ENCODE measurements at places on chromosomes 11 and 22.

DNA sequence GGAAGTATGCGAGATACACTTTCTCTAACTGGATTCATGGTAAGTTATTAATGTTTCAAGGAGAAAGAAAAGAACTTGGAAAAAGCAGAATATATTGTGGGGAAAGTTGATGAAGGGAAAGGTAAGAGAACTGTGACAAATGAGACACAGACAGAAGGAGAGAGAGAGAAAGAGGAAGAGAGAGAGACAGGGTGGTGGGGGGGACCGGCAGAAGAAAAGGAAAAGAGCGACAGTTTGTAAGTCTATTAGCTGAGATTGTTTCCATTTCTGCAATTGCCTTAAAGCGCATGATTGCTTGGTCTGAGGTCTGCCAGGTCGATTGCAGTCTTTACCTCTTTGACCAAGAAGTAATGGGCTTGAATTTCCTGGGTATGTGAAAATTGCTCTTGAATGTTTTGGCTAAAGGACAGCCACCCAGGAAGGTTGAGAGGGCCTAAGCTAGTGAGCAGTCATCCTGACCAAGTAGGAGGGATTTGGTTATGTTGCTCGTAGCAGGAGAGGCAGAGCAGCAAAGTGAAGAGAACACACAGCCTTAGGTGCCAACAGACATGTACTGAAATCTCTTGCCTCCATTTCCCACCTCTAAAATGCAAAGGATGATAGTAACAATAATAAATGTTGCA lies 23.6 kb upstream of the TMA7B start:
- DNase-seq = no peak

DNA sequence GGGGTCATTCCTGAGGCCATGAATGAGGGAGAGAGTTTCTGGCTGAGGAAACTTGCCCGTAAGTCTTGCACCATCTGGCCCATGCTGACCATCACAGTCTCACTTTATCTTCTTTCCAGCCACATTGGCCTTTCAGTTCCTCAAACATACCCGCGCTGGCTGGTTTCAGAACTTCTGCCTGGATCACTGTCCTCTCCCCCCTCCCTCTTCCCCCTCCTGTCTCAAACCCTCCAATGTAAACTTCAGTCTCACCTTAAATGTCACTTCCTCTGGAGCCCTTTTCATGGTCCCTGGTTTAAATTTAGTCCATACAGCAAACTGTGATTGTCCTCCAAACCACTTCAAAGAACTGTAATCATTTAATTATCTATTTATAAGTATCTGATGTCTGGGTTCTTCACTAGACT lies 3.7 kb upstream of the TMEM109 start:
- DNase-seq = no peak

- DNase-seq = no peak
Measured at GRCh38 chr11:69151836-69152235, 3.9 kb upstream of the SMIM38 start.

DNA sequence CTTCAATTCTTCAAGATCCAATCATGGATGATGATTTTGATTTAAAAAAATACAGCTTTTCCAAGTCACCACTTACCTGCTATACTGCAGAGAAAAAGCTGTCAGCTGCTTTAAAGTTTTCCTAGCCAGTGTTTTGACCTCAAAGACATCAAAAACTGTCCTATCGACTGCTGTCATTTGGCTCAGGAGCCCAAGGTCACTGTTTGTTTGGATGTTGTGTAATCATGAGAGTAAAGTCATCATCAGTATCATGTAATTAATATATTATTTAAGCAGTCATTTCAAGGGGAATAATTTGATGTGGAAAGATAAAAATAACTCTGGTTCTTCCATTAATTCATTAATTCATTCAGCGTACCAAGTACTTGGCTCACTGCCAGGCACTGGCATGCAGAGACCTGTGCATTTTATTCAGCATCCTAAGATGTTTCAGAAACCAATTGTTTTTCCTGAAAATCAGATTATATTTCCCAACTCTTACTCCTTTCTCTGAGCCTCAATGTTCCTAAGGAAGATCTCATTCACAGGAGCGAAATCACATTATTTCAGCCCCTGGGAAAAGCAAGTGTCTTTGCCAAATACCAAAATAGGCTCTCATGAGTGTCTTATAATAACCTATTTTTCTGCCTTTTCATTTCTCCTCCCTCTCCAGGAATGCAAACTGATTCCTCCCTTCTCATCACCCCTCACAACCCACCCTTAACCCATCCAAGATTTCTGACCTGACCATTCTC lies 59.9 kb downstream of the SLC1A2 start:
- no peak for DNase-seq

DNA sequence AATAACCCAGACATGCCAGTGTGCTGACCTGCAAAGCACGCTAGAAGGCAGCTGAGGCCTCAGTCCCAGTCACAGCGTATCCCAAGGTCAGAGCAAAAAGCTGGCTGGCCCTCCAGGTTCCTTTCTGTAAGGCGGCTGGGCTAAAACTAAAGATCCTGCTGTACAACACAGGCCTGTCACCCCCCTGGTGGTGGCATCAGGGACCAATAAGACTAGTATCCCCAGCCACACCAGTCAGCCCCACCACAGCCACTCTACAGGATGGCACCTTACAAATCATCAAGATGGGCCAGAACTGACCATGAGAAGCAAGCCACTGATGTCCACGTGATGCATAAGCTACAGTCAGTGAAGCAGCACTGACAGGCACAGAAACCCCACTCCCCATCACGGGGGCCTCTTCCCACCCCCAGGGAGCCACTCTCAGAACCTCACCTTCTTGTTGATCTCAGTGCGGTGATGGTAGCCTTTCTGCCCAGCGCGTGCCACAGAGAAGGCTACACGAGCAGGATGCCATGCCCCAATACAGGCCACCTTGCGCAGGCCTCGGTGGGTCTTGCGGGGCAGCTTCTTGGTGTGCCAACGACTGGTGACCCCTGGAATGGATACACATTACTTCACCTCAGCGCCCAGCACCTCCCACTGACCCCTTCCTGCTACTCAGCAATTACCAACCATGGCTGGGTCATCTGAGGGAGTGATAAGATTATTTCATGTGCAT lies 5.0 kb downstream of the RPL3 start:
- no peak for DNase-seq

DNA sequence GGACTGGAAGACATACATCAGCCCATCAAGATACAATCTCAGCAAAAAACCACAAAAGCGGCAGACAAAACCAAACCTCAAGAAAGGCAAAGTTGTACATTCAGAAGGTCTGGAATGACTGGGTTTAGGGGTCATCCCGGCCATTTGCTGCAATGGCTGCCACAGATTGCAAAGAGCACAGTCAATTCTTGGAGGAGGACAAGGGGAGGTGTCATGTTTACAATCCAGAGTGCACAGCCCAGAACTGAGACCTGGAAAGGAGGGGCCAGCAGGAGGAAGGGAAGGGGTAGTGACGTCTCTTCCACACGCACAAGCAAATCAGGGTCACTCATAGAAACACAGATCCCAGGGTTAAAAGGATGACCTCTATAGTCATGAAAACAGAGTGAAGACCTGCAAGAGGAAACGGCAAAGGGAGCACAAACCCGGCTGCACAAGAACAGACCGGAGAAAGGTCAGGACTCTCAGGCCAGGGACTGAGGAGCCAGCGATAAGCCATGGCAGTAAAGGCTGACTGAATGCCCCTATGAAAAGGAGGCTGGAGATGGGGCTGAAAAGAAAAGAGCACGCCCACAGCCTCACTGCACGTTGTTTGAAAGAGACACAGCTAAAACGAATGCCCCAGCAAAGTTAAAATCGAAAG lies 18.2 kb upstream of the MUC5AC start:
- no peak for DNase-seq

DNA sequence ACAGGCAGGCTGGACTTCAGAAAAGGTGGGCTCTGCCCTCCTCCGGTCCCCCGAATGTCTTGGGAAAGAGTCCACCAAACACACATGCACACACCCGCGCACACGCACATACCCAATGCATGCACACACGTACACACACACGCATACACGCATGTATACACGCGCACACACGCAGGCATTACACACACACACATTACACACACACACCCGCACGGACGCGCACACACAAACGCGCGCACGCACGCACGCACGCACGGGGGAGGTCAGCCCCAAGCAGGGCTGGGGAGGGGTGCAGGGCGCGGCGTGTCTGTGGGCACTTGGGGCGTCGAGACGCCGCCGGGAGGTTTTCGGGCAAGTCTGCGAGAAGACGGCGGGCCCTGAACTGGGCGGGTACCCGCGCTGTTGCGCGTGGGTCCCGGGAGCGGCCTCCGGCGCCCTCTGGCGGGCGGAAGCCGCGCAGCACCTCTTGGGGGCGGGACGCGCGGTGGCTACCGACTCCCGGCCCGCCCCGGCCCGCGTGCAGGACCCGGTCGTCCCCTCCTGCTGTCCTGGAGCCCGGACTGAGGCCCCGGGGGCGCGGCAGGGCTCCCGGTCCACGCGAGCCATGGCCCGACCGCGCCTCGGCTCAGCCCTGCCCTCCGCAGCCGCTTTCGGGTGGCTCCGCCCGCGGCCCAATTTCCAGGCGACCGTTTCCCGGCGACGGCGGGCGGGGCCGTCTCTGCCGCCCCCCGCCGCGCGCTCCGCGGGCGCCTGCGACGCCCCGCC lies 3.6 kb downstream of the SEPTIN5 start:
- peak; percentile 63 for DNase-seq

GRCh38 chr11:113444502-113445123 lies 30.6 kb downstream of the DRD2 start:
- no peak for DNase-seq

DNA sequence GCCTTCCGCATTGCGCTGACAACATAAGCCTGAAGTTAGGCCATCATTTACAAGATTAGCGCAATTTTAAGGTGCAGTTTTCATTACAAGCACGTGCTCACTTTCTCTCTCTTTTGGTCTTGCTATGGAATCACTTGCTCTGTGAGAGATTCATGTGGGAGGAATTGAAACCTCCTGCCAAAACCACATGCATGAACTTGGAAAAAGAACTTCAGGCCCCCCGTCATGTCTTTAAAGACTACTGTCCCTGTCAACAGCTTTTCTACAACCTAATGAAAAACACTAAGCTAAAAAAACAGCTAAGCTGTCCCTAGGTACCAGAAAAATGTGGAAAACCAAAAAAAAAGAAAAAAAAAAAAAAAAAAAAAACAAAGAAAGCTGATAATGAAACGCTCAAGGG lies 1707.6 kb upstream of the RAG2 start:
- no peak for DNase-seq

- DNase-seq = no peak
Measured at GRCh38 chr11:128738942-128739341, 45.1 kb downstream of the FLI1 start.

GRCh38 chr22:45127866-45128265 lies 35.9 kb upstream of the NUP50 start:
- DNase-seq = no peak

DNA sequence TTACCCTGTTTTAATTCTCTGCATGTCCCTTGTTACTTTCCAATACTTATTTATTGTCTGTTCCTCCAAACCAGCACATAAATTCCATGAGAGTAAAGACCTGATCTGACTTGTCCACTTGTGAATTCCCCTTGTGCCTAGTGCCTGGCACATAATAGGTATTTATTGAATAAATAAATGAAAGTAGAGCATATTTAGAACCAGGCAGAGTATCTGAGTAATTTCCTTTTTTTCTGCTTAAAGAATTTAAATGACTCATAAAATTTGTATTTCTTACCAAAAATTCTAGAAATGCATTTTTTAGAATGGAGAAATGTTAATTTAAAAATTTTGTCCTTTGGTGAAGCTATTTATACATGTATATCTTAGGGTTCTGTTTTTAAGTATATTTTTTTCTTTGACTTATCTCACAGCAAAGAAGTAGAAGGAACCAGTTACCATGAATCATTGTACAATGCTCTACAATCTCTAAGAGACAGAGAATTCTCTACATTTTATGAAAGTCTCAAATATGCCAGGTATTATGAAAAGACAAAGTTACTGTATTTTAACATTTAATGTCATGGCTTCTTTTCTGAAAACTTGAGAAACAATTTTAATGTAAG lies 96.8 kb downstream of the ATM start:
- DNase-seq = no peak
